ENCODE measurements at places on chromosomes 7 and 10.

DNA sequence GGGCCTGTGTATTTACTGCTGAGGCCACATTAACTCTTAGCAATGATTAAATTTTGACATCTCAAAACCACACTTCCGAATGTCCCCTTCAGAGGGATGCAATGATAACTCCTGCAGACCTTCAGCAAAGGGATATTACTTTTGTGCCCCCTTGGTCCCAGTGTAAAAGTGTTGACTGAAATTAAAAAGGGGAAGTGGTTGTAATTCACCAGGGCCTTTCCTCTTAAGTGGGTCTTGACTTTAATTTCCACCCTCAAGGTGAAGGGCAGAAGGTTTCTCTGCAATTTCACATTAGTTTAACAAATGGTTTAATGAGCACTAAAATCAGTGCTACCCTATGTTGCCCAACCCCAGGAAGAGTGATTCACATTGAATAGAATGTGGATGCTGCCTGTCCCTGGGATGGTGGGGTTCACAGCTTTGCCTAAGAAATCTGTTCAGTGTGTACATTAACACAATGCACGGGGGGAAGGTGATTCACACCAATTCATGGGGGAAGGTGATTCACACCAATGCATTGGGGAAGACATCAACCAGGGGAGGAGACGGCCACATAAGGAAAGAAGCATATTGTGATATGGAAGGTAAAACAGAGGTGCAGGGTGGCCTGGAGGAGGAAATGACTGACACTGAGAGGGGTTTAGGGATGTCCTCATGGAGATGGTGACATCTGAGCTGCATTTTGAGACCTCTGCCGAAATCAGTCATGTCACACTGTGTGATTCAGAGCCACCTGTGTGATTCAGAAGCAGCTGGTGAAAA lies 19.4 kb upstream of the TNS3 start:
- no peak for DNase-seq

- no peak for DNase-seq
Measured at GRCh38 chr7:102150266-102150665, 136.4 kb upstream of the SH2B2 start.

GRCh38 chr7:16420649-16421332 lies 547 bp downstream of the CRPPA start:
- peak; percentile 51 for DNase-seq

GRCh38 chr7:633381-634018 lies 93.0 kb upstream of the DNAAF5 start:
- no peak for DNase-seq

DNA sequence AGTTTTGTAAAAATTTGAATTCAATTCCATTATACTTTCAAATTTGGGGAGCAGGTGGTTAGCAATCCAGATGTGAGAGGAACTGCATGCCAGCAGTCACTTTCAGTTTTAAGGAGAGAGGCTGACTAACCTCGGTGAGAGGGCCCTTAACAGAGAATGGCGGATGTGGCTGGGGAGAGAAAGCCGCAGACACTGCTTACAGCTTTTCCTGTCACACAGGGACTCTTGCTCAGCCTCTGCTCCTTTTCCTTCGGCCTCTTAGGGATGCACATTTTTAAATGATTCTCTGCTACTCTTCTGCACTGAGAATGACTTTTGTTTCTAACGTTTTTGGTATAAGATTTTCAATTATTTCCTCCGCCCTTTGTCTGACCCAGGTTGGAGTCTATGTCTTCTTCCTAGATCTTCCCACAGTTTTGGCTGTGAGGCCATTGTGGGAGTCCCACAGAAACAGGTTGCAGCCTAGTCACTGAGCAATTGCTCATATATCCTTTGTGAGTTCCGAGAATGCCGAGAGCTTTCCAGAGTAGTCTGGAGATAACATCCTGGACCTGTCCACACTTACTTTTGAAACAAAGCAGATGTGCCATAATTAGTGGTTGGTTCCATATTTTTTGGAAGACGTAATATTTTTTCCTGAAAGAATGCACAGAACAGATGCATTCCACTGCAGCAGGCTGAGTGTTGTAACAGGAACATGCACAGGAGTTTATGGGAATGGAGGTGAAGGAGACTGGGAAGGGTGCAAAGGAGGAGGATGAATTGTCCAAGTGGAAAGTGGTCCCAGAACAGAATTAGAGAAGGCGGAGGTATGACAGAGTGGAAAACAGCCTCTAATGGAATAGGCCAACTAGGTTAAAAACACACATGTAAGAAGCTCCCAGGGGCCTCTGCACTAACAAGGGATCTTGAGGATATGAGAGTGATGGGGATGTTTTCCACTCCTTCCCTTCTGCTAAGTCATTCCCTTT lies 168.0 kb upstream of the ZNF32 start:
- no peak for DNase-seq

Data from NCI-H1930 (cell line).